SW480 (cell line): ENCODE measurements at places on chromosomes 1 and 21.
A peak's percentile ranks its signal among the peaks of the same experiment; 100 is the strongest.

GRCh38 chr1:170164103-170164763 is 18.5 kb downstream of the NTMT2 start:
- DNase-seq = no peak

DNA sequence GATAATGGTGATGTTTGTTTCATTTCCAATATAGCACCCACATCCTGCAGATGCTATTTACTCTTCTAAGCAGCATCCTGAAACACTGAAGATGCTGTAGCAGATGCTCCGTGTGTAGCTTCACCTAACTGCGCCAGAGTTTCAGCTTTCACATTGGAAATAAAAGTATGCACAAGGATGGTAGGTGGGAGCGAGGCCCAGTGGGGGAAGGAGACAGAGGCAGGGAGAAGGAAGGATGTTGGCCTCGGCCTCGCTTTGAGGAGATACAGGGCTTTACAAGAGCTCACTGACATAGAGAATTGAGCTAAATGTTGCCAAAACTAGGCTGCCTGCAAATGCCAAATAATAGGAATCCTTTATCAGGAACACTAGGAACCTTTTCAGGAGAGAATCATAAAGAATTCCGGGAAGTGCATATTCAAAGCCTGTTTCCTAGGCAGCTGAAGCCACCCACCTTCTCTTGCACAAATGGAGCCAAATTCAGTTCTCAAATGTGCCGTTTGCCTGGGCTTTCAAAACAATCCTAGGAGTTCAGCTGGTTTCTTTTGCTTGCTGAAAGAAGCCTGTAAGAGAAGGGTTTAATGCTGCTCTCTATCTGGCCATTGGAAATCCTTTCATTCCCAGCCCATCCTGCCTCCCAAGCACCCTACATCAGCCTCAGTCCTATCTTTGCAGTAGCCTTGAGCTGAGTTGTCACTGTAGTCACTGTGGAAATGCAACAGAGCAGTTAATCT is 135.4 kb upstream of the ATP1B1 start:
- DNase-seq = no peak

GRCh38 chr21:39220150-39220549 is 36.9 kb upstream of the PSMG1 start:
- no peak for DNase-seq

GRCh38 chr1:154076413-154076812 is 78.5 kb downstream of the NUP210L start:
- DNase-seq = no peak

- DNase-seq = peak; percentile 75
Measured at GRCh38 chr1:201468844-201469644, at the start of gene PHLDA3. Gene PHLDA3, minus strand, starts transcription at chr1:201469188. Its CDS starts 402 bp downstream, at chr1:201468786.
